ENCODE measurements at places on chromosomes 7 and 10.

- no peak for DNase-seq
These were observed 119.5 kb downstream of the GPR158 start for GRCh38 chr10:25294032-25294926.

- no peak for DNase-seq
These were observed 42.2 kb upstream of the LAMB1 start for GRCh38 chr7:108045154-108045553.

DNA sequence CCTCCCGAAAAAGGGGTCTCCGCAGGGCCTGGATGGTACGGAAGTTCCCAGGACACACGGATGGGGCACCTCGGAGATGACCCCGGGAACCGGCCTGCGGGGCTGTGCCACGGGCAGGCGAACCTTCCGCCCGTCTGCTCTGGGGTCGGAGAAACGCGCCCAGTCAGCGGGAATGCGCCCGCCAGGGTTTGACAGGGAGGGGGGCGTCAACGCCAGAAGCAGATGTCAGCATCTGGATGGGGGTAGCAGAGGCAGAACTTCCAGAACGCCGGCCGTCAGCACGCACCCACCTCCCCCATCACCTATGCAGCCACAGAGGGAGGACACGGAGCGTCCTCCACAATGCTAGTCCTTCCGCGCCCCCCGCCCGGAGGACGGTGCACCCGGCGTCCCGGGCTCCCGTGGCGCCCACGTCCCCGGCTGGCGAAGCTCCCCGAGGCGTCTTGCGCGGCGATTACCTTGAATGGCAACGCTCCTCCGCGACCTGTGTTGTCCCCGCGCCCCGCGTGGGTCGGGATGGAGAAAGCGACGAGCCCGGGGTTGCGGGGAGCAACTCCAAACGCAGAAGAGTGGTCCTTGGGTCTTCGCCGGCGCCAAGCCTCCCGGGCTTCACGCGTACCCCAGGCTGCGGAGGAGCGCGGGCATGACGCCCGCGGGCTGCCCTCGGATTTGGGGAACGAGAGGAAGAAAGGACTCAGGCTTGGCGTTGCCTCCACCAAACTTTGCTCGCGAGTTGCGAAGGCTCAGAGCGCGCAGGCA lies 561 bp downstream of the FGFR2 start:
- no peak for DNase-seq

GRCh38 chr7:120877701-120878100 lies 19.8 kb upstream of the TSPAN12 start:
- DNase-seq: no peak

DNA sequence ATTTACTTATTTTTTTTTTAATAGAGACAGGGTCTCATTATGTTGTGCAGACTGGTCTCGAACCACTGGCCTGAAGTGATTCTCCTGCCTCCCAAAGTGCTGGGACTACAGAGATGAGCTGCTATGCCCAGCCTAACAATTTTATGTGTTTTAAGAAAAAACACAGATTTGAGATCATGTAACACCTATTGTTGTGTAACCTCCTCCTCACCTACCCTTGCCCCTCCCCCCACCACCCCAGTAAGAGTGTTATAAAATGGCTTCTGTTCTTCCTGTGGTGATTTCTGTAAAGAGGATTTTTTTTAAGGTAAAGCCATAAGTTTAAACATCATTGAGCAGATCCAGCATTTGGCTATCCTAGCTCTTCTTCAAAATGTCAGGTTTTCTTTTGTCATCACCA lies 7.6 kb downstream of the ARMC10 start:
- no peak for DNase-seq

DNA sequence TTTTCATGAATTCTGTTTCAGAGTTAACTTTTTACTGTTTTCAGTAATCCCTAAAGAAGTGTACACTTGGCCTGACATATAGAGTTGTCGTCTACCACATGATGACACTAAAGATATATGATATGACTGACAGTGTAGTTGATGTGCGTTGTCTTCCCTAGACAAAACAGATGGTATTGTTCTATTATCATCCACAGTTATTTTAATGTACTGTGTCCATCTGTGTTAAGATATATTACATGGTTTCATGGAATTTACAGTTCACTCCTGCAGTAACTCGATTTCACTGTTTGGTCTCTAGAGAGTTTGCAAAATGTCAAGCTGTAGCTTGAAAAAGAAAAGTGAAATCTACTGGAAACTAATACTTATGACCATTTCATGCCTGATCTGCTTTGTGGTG lies 18.1 kb downstream of the FOXP2 start:
- no peak for DNase-seq

DNA sequence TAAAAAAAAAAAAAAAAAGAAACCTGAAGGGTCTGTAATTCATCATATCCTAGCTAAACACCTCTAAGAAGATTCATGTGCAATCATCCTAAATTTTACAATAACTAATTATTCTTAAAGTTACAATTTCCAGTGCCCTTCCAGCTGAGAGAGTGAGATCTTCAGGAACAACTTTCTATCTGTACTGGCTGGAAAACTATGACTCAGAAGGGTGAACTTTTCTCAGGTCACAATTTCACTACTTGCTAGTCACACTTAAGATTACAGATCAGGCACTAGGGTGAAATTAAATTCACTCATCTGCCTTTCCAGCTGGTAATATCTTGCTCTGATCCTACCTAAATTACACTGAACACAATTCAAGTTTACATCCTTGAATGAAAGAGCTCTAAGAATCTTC lies 158.8 kb downstream of the ANK3 start:
- no peak for DNase-seq

- no peak for DNase-seq
These were observed 218.3 kb downstream of the DOCK4 start for GRCh38 chr7:111987886-111988285.

DNA sequence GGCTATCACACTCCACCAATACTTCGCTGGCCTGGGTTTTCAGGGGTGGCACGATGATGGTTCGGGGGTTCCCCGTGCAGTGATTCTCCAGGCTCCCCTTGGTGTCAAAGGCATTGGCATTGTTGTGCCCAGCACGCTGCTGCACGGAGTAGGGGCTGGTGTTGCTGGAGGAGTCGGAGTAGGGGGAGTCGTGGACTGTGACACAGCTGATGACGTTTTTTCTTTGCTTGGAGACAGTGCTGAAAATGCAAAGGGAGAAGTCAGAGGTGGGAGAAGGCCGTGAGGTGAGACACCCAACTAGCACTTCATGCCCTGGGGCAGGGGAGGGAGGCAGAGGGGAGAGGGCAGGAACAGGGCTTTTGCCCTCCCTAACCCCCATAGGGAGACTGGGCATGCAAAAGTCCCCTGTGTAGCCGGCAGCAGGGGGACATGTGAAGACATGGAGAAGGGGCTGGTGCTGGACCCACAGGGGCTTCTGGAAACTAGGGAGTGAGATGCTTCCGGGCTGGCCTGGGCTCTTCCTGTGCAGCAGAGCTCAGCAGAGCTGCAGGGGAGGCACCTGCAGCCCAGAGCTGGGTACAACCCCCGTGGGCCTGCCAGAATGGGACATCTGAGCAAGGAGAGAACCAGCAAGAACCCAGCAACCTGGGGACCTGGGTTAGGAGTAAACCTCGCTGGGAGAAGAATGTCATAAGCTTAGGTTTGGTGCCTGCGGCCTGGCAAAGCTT lies 60.5 kb downstream of the CLEC2L start:
- DNase-seq: no peak

GRCh38 chr7:129684777-129685176 lies 73.3 kb downstream of the NRF1 start:
- DNase-seq: no peak

- DNase-seq: no peak
These were observed 153.5 kb downstream of the RNF216 start for GRCh38 chr7:5627745-5628547.

GRCh38 chr7:26495569-26495968 lies 203.9 kb downstream of the SNX10 start:
- DNase-seq: no peak

GRCh38 chr7:43244232-43244631 lies 131.8 kb downstream of the HECW1 start:
- peak; percentile 47 for DNase-seq

- DNase-seq: no peak
These were observed 7.8 kb downstream of the SHH start for GRCh38 chr7:155804431-155804831.

DNA sequence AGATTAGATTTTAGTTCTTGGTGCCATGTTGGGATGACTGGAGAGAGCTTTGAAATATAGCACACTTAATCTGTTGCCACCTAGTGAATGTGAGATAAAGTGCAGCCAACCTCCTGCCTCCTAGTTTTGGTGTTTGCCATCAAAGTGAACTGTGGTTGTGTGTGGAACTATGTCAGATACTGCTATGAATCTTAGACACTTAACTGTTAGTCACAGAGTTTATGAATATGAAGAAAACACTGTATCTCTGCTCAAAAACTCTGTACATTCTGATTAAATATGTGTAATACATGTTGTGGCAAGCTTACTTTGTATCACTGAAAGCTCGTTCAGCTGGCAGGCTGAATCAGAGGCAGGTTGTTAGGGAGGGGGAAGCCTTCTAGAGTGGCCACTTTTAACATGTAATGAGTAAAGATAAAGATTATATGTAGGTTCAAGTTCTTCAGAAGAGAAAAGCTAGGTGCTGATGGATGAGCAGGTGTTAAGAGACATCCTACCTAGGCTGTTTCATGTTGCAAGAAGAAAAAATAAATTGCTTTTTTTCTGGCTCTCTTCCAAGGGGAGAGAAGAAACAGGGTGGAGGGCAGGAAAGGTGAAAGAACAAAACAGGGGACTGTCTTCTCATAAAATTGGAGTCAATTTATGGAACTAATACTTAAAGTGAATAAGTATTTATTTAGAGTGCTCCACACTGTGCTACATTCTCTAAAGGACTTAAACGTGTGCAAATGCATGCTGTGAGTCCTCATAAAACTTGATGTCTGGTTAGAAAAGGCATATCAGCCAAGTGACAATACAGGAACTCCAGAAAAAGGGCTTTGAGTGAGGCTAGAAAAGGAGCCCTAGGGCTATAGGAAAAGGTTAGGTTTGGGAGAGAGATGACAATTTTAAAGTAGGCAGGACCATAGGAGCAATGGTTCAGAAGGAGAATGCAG lies 14.1 kb upstream of the LAMB1 start:
- peak; percentile 64 for DNase-seq

- DNase-seq: no peak
These were observed 30.3 kb downstream of the CALML3 start for GRCh38 chr10:5555021-5555510.

- DNase-seq: no peak
These were observed 295.0 kb upstream of the DKK1 start for GRCh38 chr10:52019077-52019555.

GRCh38 chr10:101525848-101526247 lies 62.2 kb downstream of the POLL start:
- no peak for DNase-seq

DNA sequence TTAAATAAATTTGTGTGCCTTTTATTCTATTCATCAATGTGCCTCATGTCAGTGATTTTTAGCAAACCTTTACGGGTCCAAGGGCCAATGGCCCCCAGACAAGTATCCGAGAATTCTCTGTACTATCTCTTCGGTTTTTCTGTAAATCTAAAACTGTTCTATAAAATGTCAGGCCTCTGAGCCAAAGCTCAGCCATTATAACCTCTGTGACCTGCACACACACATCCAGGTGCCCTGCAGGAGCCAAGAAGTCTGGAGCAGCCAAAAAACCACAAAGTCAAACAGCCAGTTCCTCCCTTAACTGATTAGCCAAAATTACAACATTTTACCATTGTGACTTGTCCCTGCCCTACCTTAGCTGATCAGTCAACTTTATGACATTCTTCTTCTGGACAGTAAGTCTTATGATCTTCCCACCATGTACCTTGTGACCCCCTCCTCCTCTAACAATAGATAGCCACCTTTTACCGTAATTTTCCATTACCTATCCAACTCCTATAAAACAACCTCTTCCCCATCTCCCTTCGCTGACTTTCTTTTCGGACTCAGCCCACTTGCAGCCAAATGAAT lies 363.8 kb downstream of the SEMA3D start:
- no peak for DNase-seq

DNA sequence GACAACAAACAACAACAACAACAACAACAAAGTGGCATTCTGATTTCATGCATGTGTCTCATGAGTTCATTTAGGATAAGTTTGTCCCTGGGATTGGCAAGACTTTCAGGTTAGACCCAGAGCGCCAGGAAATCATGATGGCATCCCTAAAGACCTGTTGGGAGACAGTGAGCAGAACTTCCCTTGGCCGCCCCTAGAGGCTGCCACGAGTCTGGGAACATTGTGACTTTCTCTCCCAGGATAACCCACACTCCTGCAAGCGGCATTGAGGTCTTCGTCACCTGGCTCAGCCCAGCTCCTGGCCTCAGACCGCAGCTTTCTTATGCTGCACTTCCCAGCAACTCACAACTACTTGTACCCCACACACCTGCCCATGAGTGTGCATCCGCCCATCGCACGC lies 80.5 kb upstream of the RNF32 start:
- DNase-seq: no peak

DNA sequence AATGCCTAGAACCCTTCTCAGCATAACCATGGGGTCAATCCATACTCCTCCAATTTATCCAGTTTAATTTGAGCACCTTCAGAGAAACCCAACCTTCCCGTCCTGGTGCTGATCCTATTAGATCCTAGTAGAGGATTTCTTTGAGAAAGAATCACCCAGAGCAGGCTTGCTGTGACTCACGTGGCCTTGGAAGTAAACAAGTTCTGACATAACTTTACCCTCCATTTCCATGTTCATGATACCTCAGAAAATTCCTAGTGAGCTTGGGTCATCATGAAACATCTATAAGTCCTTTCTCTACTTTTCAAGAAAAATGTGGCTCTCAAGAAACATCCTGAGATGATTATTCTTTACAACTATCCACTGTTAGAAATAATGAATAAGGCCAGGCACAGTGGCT lies 71.7 kb downstream of the PRLHR start:
- peak; percentile 46 for DNase-seq

DNA sequence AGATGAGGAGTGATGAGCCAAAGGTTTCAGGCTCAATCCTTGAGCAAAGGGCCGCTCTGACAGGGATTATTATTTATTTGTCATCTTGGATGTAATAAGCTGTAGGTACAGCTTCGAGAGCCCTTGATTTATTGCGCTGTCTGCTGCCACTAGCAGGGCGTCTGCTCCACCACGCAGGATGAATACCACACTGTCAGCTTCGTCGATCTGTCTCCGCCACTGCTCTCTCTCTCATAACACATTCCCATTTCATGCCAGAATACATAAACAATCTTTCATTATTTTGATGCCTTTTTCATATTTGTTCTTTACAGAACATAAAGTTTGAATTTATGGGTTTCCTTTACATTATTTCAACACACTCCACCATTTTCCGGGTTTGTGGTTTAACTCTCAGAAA lies 276.6 kb downstream of the LRMDA start:
- no peak for DNase-seq

- DNase-seq: no peak
These were observed 86.6 kb downstream of the CALN1 start for GRCh38 chr7:72325561-72325960.

GRCh38 chr7:139482662-139483466 lies 609 bp downstream of the KLRG2 start:
- no peak for DNase-seq

GRCh38 chr10:11319990-11320602 lies 291.4 kb downstream of the USP6NL start:
- no peak for DNase-seq

GRCh38 chr7:82672078-82672477 lies 228.5 kb upstream of the CACNA2D1 start:
- DNase-seq: no peak
